ENCODE measurements at places on chromosomes 3 and 15.
A peak's percentile ranks its signal among the peaks of the same experiment; 100 is the strongest.

DNA sequence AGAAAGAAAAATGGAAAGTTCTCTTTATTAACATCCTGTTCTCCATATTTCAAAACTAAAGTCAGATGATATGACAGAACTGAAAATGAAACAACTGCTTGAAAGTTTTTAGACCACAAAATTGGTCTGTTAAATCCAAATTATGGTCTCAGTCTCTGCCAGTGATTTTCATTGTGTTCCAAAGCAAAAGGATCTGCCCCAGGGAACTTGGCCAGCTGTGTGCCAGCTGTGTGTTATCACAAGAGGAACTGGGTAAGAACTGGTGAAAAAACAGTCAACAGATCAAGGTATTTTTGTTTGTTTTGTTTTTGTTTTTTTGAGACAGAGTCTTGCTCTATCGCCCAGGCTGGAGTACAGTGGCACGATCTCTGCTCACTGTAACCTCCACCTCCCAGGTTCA, 323.3 kb downstream of the CTNNB1 start:
- DNase-seq, result no peak

- no peak for DNase-seq
Measured at GRCh38 chr15:95996494-95996893, 334.0 kb upstream of the NR2F2 start.

GRCh38 chr3:39166932-39167532, 13.6 kb upstream of the CSRNP1 start:
- no peak for DNase-seq

DNA sequence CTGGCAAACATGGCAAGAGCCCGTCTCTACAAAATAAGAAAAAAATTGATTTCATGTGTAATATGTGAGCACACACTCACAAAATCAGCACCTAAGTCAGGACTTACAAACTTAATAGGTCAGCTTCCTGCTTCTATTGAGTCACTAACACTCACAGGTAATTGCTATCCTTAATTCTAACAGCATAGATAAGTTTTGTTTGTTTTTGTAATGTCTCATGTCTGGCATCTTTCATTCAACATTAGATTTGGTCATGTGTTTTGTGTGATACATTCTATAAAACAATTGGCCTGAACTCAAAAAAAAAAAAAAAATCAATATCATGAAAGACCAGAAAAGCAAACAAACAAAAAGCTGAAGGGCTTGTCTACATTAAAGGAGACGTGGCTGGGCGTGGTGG, 564.7 kb downstream of the AGBL1 start:
- no peak for DNase-seq

DNA sequence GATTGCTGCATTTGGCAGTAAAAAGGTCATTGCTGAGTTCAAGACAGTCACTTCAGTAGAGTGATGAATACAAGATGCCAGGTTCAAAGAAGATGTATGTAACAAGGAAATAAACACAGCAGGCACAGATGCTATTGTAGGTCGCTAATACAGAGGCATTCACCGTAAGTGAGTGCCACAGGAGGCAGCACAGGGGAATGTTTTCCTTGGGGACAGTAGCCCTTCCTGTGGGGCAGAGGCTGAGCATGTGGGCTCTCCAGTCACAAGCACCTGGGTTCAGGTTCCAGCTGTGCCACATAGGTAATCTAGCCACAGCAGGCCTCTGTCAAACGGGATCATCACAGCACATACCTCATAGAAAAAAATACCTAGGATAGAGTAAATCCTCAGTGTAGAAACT, 86.3 kb downstream of the RSL24D1 start:
- no peak for DNase-seq

GRCh38 chr3:36142746-36143145, 237.6 kb upstream of the STAC start:
- DNase-seq, result no peak

- DNase-seq, result peak; percentile 34
Measured at GRCh38 chr3:111668888-111669488, 73.8 kb upstream of the ZBED2 start.

DNA sequence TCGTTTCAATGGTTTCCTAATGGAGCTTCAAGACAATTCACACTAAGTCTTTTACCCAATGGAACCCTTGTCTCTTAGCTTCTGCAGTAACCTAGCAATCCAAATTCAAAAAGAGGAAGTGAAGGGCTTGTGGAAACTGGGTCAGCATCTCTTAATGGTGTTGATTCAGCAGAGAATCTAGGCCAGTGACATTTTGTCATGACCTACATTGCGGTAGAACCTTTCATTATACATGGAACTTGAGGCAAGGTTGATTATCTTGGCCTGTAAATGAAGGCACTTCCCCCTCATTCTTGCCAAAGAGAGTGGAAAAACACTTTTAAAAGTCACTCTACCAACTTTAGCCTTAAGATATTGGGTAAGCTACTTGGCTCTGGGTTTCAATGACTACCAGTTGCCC, 42.8 kb downstream of the C2CD4B start:
- no peak for DNase-seq

GRCh38 chr3:149151843-149152242, 22.4 kb downstream of the HPS3 start:
- DNase-seq, result no peak

DNA sequence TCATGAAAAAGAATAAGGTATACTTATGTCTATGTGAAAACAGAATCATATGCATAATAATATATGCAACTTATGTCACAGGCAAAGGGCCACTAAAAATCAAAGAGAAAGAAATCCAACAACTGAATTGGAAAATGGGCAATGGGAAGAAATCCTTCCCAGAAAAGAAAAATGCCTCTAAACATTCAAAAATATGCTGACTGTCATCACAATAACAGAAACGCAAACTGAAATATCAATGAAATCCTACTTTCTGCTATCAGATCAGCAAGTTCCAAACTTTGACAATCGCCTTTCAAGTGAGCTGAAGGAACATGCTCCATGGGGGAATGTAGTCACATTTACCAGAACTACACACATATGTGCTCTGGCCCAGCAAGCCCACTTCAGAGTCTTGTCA, 99.4 kb upstream of the KLF13 start:
- DNase-seq, result no peak

DNA sequence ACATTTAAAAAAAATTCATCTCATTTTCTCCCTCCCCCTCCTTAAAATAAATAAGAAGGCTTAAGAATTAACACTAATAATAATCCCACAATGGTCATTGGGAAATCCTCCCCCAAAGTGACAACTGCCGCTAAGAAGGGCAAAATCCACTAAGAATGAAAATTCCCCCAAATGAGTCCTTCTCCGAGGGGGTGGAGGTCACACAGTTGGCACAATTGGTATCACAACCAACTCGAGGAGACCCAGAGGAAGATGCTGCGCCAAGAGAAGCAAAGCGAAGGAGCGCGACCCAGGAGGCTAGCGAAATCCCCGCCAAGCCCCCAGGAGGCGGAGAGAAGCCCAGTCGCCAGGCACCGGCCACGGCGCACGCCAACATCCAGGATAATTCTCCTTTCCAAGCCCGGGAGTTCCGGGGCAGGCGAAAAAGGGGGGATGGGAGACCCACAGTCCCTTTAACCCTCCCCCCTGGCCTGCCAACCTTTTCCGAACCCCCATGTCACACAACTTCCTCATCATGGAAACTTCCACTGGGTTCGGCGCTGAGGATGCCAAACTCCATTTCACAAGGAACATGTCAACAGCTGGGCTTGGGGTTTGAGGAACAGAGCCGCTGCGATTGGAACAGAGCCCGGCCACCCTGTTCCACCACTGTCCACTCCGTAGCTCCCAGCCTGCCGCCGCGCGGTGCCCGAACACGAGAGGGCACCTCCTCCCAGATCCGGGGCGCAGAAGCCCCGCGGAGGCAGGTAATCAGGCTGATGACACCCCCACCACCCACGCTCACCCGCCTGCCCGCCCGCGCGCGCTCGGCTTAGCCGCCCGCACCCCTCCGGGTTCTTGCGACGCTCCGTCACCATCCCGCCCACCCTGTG, 668 bp downstream of the THRB start:
- DNase-seq, result no peak

DNA sequence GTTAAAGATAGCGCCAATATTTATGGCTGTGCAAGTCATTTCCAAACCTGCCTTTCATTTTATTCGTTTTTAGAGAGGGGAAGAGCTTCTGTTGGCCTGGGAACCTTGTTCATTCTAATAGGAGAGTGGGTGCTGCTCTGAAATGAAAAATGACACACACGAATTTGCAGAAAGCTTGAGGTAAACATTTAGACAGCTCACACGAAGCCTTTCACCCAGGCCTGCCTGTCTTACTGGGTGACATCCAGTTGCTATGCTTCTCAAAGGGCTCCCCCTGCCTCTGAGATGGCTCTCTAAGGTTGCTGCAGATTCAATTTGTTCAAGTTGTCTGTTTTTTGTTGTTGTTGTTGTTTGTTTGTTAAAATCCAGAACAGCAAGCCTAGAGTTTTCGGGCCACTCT, 18.2 kb downstream of the PEX5L start:
- peak; percentile 53 for DNase-seq

DNA sequence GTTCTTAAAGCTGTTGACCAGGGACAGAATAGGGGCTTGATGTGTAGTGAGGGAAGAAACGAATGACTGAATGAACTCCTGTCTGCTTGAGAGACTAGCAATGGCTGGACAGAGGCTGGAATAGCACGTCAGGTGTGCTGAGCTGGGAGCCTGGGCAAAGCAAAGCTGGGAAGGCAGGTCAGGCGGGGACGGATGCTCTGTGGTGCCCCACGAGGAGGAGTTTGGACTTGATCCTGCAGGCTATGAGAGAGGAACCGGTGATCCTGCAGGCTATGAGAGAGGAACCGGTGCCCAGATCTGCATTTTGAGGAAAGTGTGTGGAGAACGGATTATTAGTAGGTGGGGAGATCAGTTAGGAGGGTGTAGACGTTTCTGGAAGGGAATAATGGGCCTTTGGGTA, 31.3 kb upstream of the PSTPIP1 start:
- no peak for DNase-seq

DNA sequence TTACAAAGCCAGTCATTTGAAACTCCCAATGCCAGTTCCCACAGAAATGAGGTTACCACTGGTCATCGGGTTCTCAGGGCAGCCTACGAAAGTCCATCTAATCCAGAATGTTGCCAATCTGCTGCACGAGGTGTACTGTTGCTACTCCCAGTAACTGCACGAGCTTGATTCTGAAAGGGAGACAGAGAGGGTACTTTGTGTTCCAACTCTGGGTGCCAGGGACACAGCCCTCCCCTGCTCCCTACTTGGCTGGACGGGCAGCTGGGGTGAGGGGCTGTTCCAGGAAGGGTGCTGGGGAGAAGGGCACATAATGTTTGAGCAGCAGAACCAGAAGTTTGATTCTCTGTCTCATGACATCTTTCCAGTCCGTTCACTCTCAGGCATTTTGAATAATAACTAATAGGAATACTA, 27.1 kb upstream of the OSBPL11 start:
- no peak for DNase-seq

GRCh38 chr3:114454551-114455251, 160.9 kb downstream of the TIGIT start:
- DNase-seq, result no peak

DNA sequence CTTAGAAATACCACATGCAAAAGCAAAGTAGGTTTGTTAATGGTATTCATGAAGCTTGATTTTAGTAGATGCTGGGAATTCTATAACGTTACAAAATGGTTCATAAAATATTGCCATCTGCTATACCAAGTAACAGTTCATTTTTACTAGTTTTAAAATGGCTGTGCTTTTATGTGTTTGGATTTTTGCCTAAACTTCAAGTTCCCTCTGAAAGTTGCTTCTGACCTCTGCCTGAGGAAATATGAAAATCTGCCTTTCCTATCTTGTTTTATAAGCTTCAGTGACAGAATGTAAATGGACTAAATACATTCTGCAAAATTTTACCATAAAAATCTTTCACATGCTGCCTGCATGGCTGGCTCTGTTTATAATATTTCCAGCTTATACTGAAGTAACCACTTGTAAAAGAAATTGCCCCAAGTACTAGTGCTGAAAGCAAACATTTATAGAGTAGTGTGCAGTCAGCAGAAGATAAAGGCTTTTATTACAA, 560.7 kb upstream of the ROBO2 start:
- DNase-seq, result no peak

GRCh38 chr15:87118435-87118834, 1038.8 kb downstream of the AGBL1 start:
- DNase-seq, result no peak

DNA sequence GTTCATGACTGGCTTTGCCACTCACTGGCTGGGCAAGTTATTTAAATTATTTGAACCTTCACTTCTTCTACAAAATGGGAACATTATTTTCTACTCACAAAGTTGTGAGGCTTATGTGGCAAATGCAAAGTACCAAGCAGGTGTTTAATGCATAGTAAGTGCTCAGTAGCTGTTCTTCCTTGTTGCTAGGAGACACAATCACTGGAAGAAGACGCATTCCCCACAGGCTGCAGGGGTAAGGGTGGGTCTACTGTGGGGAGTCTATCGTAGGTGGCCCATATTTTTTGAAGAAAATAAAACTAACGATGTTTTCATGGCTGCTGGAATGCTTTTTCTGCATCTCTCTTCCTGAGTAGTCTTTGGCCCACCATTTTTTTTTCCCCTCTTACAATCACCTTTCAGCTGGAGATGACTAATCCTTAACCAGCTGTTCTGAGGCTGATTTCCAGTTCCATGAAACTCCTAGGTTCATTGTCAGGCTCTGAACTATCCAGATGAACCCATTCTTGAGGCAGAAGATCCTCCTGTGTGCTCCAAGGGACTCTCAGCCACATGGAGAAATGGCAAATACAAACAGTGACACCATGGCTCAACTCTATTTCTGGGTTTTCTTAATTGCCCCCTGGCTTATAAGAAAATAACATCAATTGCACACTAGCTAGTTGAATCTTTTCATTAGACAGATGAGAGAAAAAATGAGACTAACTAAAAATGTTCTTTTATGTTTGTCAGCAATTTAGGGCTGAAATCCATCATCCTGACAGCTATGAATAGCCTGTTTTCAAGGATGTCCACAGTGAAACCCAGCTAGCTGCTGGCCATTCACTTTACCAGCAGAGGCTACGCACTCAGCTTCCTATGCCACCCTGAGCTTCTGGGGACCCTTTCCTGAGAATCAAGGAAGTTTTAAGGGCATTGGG, 108.3 kb upstream of the ETV5 start:
- no peak for DNase-seq

DNA sequence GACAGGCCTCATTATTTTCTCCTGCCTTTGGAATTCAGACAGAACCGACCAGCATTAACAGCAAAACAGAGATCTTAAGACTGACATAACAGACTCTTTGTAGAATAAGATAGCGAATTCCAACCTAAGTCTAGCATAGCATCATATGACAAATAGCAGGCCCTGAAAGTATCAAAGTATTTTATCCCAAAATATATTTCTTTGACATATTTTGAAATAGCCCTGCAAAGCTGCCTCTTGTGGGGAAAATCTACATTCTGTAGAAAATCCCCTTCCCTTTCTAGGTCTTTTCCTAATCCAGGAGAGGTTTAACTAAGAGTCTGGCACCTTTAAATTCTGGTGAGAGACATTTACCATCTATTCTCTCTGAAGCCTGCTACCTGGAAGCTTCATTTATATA, 34.4 kb upstream of the STRIT1 start:
- DNase-seq, result no peak
